ENCODE measurements at places on chromosomes 2 and 18.

- DNase-seq: no peak
Measured at GRCh38 chr18:13565228-13565627, 161.1 kb downstream of the FAM210A start.

DNA sequence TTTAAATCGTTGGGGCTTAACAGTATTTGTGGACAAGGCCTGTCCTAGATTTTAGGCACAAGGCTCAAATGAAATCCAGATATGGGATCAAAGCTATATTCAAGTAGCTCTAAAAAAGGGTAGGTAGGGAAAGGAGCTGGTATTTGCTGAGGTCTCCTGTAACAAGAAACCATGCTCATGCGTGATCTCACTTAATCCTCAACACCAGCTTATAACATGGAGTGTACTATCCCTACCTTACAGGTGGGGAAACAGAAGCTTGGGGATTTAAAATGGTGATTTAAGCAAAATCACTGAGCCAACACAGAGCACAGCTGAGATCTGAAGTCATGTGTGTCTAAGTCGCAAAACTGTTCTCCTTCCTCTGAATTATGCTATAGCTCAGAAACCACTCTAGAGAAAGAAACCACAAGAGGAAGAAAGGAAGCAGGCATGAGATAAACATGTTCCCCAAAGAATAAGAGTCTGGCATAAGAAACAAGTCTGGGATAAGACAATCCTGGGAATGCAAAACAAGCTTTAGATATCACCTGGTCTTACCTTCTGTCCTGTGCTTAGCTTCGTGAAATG, 43.1 kb downstream of the CYRIA start:
- no peak for DNase-seq

GRCh38 chr2:31693882-31694281, 113.1 kb upstream of the SRD5A2 start:
- no peak for DNase-seq

DNA sequence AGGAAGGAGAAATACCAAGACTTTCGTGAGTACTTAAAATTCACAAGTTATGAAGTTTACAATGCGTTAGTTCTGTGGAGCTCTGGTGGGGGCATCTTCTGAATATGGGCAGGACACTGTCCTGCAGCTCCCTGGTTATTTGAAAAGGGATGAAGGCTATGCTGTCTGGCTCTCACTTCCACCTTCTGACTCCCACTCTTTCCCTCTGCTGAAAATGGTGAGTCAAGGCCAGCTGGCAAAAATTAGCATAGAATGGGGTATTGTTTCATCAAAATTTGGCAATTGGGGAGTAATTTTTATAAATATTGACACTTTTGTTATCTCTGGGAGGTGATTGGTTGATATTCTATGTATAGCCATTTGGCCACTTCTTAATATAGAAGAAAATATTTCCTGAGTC, 177.4 kb downstream of the PARD3B start:
- no peak for DNase-seq

DNA sequence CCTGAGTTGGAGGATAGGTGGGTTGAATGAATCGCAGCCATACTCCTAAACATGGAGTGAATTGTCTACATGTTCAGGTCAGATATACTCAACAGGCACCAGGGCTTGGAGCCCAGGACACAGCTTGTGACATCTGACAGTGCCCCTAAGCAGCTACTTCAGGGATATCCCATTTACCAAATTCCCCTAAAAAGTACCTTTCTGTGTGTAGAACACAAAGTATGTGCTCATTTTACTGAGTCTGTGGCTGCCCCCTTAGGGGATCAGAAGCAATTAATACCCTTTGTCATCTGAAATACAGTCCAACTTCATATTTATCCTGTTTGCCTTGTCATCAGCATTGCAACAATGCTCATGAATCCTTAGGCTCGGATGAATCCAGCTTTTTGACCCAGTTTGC, 20.8 kb downstream of the TNFRSF11A start:
- DNase-seq: no peak

DNA sequence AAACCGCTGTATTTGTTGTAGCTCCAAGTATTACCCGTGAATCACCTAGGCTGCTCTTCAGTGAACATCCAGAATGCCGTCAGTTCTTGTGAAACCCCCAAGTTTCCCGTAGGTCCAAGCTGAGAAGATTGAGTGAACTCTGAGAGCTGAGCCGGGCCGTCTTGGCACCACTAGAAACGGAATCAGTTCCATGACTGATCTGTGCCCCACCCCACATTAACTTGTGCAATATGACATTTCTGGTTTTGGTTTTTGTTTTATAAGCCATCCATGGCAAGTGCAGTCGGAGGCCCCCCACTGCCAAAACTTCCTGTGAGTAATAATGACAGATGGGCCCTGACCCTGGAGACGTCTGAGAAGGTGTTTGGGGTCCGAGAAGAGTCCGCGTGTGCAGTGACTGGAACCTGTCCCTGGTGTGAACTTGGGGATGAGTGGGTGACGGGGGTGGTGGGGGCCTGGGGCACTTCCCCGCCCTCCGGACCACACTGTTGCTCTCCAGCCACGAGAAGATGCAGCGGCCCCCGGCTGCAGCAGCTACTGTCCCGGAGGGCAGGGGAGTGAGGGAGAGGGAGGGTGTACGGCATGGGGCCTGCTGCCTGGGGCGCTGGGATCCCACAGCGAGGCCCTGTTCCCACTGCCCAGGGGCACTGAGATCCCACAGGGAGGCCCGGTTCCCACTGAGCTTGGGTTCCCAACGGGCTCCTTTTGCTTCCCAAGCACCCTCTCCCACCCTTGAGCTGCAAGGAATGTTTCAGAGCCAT, 26.5 kb downstream of the NFATC1 start:
- no peak for DNase-seq

GRCh38 chr2:193581807-193582206, 1387.1 kb upstream of the TMEFF2 start:
- no peak for DNase-seq

- DNase-seq: no peak
Measured at GRCh38 chr2:120343100-120343432, 2.9 kb upstream of the INHBB start.

- no peak for DNase-seq
Measured at GRCh38 chr2:144240656-144241339, 279.1 kb downstream of the ZEB2 start.

- no peak for DNase-seq
Measured at GRCh38 chr18:48493434-48494230, 45.2 kb upstream of the CTIF start.

GRCh38 chr2:4135765-4136164, 432.4 kb downstream of the DCDC2C start:
- DNase-seq: no peak

Data from RWPE1 (cell line).